ENCODE measurements at places on chromosomes 13 and 19.

DNA sequence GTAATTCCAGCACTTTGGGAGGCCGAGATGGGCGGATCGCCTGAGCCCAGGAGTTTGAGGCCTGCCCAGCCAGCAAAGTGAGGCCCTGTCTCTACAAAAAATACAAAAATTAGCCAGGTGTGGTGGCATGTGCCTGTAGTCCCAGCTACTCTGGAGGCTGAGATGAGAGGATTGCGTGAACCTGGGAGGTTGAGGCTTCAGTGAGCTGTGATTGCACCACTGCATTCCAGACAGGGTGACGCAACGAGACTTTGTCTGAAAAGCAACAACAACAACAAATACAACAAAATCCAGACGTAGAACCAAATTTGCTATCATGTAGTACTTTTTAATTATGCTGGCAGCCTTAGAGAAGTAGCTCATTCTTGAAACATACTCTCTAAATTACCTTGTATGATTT is 277.1 kb downstream of the KLF5 start:
- no peak for DNase-seq

DNA sequence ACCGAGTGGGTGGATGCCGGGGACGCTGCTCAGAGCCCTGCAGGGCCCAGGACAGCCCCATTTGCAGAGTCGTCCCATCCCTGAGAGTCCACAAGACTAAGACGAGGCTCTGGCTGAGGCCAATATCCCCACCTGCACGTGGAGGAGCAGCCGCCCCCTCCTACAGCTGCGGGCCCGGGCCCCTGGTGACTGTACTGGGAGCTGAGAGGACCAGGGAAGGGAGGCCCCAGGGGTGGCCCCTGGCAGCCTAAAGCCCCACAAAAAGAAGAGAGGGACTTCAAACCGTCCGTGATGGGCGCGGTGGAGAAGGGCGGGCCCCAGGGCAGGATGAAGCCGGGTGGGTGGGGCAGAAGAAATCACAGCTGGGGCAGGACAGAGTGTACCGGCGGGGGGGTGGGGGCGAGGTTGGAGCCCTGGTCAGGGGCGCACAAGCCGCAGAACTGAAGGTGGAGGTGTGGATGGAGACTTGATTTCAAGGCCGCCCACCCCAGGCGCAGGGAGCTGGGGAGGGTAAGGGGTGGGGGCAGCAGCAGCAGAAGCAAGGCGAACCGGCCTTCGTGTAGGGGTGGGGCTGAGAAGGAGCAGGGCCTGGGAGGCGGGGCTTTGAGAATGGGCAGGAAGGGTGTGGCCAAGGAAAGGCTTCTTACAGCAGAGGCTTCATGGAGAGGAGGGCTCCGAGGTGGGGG is 12.9 kb downstream of the CFD start:
- no peak for DNase-seq

DNA sequence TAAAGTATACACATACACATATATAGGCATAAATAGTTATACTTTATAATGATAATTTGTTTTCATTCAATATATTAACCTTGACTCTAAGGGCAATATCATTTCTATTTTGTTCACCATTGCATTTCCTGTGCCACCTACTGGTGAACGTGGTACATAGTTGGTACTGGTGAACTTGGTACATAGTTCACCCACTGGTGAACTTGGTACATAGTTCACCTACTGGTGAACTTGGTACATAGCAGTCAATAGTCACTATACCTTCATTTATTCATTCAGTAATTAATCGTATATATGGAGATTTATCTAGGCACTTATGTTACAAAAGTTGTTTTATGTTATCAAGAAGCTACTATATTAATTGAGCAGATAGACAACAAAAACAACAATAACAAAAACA is 172.6 kb upstream of the ATXN8OS start:
- DNase-seq = no peak

DNA sequence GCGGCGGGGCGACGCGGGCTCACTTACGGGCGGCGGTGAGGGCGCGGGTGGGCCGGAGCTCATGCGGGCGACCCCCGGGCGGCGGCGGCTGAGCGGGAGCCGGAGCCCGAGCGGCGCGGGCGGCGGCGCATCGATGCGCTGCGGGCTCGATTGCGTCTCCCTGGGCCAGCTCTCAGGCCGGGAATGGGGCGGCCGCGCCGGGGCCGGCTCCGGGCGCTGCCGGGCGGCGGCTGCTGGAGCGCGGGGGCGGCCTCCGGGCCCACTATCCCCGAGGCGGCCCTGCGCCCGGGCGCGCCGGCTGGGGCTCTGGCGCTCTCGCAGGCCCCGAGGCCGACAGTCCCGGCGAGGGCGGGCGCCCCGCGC is 1.4 kb upstream of the TSHZ3 start:
- peak; percentile 69 for DNase-seq

DNA sequence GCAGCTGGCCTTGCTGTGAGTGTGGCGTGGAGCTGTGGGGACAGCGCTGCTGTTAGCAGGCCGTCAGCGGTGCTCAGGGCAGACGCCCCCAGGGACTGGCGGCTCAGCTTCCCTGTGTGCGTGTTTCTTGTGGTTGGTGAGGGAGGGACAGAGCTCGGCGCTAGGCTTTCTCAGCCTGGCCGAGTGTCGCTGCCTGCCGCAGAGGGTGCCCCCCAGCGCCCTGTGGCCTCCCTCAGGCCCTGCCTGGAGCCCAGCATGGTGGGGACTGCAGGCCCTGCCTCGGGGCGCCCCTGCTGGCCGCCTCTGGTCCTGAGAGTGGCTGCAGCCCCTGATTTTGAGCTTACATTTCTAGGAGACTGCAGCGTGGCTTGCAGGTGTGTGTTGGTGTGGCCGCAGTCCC is 35.5 kb downstream of the DOT1L start:
- DNase-seq = no peak

DNA sequence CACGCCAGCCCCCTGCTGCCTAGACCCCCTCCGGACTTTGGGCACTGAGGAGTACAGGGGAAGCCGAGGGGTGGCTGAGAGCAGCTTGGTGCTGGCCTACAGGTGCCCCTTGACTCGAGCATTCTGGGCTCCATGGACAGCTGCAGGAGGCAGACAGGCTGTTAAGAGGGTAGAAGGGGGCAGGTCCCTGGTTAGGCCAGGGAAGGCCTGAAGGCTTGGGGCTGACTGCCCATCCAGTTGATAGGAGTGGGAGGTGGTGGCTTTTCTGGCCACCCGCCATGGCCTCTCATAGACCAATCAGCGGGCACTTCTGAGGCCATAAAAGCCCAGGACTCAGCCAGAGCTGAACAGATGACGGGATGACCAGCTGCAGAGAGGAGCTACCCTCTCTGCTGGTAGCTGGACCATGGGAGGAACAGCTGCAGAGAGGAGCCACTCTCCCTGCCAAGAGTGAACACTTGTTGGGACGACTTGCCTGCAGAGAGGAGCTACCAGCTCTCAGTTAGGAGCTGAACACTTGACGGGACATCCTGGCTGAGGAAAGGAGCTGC is 10.7 kb upstream of the SUPT20H start:
- DNase-seq = no peak

- no peak for DNase-seq
These were observed 27.1 kb upstream of the MYCBP2 start for GRCh38 chr13:77353995-77354394.

GRCh38 chr19:16197188-16197621 is 506 bp upstream of the AP1M1 start:
- DNase-seq = no peak

DNA sequence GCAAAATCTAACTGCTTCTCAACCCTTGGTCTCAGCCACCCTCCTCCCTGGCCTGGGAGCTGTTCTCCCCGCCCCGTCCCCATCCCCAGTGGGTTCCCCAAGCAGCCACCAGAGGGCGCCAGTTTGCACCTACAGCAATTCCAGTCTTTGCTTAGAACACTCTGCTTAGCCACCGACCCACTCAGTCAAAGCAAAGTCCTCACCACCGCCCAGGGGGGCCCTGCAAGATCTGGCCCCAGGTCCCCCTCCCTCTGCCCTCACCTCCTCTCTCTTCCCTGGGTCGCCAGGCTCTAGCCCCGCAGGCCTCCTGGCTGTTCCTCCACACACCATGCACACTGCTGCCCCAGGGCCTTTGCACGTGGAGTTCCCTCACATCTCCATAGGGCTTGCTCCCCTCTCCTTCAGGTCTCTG is 12.4 kb downstream of the TMEM143 start:
- peak; percentile 69 for DNase-seq

DNA sequence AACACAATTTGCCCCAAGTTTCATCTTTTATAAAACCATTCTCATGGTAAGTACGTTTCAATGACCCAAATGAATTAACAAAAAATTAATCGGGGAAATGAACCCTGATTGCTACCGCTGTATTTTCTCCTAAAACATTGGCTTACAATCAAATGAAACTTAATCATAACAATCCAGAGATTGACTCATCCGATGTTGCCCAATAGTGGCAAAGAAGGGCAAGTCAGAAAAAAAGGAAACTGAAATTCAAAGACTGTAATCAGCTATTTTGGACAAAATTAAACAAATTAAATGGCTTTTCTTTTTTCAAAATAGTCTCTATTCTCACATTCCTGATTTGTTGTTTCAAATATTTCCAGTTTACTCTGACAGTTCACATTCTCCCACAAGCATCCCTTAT is 3.9 kb upstream of the ACOD1 start:
- no peak for DNase-seq

GRCh38 chr13:74575729-74576125 is 441.5 kb upstream of the KLF12 start:
- DNase-seq = peak; percentile 91

GRCh38 chr19:42455621-42456081 is 12.9 kb upstream of the CXCL17 start:
- no peak for DNase-seq

DNA sequence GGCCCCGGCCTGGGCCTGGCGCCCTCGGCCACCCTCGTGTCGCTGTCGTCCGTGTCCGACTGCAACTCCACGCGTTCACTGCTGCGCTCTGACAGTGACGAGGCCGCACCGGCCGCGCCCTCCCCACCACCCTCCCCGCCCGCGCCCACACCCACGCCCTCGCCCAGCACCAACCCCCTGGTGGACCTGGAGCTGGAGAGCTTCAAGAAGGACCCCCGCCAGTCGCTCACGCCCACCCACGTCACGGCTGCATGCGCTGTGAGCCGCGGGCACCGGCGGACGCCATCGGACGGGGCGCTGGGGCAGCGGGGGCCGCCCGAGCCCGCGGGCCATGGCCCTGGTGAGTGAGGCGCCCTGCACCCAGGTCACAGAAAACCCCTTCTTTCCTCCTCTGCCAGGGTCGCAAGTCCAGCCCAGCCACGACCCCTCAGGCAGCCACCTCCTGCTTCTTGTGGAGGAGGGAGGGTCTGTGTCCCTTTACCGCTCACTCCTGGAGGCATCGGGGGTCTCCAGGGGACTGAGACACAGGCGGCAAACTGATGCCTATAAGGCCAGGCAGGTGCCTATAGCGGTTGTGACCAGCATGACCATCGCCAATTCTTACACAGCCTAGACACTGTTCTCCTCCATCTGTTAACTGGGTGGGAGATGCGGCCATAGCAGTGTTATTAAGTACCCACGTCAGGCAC is 4.2 kb downstream of the TTC9B start:
- DNase-seq = no peak

GRCh38 chr19:46192992-46193650 is 36.4 kb upstream of the IGFL1 start:
- DNase-seq = no peak

DNA sequence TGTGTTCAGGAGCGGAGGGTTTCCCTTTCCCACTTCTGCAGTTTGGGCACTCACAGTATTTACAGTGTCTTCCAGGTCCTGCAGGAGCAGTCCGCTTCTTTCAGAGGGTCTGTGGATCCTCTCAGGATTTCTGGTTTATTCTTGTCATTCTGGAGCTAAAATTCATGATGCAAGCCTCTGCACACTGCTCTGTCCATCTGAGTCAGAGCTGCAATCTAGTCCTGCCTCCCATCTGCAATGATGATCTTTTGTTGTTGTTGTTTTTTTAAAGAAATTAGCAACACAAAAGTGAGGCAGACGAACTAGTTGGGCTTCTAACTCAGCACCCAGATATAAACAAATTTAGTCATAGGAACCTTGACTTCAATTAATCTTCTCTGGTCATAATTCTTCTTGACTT is 86.5 kb downstream of the DLEU7 start:
- no peak for DNase-seq

DNA sequence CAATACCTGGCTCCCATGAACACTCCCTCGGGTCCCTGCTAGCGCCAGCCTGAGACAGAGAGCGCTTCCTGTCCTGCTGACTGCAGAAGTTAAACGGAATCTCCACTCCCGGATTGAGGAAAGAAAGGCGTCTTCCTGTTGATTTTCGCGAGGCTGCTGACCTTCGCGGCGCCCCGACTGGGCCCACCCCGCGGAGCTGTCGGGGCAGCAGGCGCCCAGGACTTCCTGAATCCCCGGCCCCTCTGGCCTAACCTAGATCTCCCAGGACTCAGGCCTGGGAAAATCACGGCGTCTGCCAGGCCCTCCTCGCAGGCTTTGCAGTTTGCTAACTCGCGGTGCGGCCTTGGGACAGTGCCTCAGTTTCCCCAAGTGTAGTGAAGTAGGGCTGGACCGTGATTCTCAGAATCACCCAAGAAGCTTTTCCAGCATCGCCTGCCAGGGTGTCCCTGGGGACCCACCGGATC is 108.8 kb downstream of the KCTD15 start:
- DNase-seq = peak; percentile 36

DNA sequence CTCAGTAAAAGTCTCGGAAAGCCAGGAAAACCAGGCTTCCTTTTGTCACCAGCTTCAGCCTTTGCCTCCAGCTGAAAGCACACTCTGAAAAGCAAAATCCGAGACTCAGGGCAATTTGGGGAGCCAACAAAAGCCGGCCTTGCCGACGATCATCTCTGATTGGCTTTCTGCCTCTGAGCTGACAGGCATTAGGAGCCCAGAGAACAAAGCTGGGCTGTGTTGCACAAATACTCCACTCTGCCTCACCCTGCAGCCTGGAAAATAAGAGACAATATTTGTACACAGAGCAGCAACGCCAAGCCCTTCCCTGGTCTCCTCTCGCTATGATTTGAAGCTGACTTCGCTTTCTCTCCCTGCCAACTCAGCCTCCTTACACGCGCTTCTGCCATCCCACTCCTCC is 46.9 kb downstream of the CACNA1A start:
- no peak for DNase-seq

DNA sequence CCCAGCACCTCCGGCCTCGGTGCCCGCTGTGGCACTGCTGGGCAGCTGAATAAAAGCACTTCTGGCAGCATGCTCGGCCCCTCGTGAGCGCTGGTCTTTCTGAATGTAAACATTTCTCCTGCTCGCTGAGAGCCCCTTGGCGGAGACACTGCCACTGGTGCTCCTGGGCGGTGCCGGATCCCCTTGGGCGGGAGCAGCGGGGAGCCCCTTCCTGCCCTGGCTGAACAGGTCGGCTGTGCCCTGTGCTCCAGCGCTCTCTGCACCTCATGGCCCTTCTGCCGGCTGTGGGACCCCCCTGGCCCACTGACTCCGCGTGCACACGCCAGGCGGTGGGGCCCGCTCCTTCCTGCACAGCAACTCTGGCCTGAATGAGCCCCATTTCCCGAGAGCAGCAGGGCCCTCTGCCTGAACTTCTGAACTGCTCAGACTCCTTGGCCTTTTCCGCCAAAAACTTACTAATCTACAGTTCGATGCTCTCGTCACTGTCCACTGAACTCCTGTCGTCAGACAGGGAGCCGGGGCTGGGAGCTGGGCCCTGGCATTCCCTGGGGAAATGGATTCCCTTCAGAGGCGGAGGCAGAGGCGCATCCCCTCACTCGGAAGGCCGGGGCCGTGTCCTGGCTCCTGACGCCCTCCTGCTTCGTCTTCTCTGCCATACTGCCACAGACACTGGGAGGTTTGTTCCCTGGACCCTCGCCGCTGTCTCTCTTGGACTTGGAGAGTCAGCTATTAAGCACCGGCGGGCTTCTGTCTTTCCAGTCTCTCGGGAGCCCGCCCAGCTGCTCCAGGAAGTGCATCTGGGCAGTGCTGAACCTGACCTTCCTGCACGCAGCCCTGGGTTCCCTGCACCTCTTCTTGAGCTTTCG is 14.2 kb downstream of the RB1 start:
- DNase-seq = peak; percentile 30
